ENCODE measurements at places on chromosomes 16 and 17.

- peak; percentile 71 for DNase-seq
Measured at GRCh38 chr16:4918781-4919251, 18.1 kb downstream of the PPL start.

DNA sequence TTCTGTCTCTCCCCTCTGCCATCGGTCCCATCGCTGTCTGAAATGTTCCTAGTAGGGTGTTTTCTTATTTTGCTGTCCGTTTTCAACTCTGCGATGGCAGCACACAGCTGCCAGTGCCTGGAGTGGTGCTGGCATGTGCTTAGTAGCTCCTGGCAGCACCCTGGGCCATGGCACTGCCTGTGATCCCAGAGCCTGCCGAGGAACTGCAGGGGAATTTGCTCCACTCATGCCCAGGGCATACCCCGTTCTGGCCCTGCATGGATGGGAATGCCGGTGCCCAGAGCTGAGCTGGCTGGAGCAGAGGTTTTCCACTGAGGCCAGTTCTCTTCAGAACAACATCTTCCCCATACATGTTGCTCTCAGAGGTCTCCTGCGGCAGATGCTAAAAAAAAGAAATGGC, 43.1 kb downstream of the GPT2 start:
- no peak for DNase-seq

DNA sequence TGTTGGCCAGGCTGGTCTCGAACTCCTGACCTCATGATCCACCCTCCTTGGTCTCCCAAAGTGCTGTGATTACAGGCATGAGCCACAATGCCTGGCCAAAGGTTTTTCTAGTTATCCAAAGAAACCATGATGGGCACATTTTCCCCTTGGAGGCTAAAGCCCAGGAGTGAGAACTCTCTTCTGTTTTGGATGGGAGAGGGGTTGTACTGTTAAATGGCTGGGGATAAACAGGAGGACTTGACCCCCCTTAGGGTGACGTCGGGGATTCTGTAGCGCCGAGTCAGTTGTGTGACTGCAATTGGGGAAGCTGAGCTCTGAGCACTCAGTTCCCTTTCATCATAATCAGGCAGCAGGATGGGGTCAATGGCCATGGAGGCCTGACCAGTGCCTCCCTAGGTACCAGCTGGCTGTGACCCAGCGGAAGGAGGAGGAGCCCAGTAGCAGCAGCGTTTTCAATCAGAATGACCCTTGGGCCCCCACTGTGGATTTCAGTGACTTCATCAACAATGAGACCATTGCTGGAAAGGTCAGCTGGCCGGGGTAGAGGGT, 4.1 kb downstream of the AOC3 start:
- no peak for DNase-seq

GRCh38 chr17:27049104-27049784, 244.7 kb upstream of the WSB1 start:
- no peak for DNase-seq
